ENCODE measurements at places on chromosomes 3 and 15.
A peak's percentile ranks its signal among the peaks of the same experiment; 100 is the strongest.

- DNase-seq: no peak
Measured at GRCh38 chr3:143291836-143292447, 172.4 kb downstream of the CHST2 start.

DNA sequence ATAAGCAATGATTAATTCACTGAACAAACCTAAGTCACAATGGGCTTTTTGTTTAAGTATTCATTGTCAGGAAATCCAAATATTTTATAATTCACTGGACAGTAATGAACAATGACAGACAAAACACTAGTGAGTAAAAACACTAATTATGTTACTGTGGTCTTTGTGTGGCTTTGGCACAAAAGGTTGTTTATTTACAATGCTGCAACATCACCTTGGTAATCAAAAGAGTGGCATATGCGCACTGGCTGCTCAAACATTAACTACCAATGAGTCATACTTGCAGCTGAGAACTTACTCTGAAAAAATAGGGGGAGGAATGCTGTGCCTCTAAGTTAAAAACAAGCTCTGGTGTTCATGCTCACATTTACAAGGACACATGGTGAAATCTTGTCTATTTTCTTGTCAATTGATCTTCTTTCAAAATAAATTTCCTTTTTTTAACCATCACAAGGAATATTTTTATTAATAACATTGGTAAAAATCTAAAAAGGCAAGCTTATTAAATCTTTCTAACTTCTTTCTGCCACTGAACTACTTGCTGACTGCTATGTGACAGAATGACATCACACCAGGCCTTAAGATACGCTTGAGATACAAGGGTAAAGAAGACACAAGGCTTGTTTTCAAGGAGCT is 85.2 kb upstream of the PPIB start:
- no peak for DNase-seq

DNA sequence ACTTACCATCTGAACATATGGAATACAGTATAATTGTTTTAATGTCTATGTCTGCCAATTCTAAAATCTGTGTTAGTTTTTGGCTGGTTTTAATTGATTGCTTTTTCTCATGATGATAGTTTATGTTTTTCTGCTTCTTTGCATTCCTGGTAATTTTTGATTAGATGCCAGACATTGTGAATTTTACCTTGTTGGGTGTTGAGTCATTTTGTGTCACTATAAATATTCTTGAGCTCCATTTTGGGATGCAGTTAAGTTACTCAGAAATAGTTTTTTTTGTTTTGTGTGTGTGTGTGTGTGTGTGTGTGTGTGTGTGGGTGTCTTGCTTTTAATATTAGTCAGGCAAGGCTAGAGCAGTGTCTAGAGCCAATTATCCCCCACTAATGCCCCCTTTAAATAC is 818.8 kb upstream of the NR2F2 start:
- no peak for DNase-seq

DNA sequence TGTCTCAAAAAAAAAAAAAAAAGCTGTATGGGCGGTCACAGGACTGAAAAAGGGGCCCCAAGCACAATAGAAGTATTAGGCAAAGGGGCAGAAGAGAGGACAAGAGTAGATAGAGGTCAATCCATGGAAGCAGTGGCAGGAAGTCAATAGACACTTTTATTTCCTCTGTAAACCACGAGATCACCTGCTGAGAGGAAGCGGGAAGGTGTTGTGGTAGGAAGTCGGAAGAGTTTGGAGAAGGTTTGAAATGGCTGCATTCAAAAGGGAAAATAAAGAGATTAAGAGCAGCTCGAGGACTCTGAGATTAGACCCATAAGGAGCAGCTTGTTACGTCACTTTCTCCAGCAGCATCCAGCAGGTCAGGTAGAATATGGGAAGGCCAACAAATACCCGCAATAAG is 14.2 kb upstream of the ZNF148 start:
- DNase-seq: no peak

DNA sequence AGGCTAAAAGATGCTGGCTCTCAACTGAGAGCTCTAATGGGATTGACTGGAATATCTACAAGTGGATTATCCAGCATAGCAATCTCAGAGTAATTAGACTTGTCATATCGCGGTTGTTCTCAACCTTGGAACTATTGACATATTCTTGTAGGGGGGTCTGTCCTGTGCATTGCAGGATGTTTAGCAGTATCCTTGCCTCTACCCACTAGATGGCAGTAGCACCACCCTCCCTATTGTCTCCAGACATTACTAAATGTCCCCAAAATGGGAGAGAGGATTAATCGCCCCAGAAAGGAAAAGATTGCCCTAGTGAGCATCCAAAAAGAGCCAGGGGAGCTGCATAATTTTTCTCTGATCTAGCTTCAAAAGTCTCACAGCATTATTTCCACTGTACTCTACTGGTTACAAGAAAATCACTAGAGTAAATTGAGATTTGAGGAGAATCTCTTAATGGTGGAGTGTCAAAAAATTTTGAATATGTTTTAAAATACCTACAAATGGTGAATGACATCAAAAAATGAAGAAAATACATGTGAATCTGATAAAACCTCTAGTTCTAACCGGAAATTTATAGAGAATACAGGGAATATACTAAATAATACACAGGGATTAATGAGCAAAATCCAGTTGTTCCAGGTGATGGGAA is 388.2 kb upstream of the AGTR1 start:
- no peak for DNase-seq

- DNase-seq: no peak
Measured at GRCh38 chr3:110791995-110792686, 279.5 kb upstream of the NECTIN3 start.

DNA sequence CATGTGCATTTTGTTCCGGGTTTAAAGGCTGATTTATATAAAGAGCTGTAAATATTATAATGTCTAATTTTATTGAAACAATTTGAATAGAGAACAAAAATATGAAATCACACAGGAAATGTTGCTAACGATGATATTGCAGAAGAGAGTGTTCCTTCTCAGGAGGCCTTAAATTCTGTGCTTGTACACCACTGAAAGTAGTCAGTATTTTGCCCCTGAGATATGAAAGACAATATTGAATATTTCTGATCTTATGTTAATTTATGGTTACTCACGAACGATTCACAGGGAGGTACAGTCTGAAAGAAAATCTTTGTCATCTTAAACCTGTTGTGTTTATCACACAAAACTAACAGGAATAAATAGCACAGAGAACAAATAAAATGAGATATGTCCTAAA is 213.2 kb upstream of the PLSCR5 start:
- DNase-seq: no peak

- DNase-seq: peak; percentile 10
Measured at GRCh38 chr3:183188895-183189462, 26.4 kb upstream of the LAMP3 start.

DNA sequence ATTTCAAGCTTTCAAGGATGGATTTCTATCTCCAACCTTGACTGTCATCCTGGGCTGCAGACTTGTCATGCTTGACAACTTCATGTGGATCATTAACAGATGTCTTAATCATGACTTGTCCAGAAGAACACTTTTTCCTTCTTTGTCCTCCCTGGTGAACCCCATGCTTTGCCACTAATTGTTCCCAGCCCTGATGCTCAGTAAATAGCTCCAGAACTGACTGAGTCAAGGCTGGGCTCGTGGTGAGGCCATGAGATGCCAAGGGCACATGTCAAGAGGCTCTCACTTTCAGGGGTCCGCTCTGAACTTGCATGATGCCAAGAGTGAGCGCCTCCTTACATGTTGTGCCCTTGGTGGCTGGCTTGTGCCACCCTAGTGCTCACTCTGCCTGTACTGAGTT is 48.9 kb upstream of the KY start:
- no peak for DNase-seq

DNA sequence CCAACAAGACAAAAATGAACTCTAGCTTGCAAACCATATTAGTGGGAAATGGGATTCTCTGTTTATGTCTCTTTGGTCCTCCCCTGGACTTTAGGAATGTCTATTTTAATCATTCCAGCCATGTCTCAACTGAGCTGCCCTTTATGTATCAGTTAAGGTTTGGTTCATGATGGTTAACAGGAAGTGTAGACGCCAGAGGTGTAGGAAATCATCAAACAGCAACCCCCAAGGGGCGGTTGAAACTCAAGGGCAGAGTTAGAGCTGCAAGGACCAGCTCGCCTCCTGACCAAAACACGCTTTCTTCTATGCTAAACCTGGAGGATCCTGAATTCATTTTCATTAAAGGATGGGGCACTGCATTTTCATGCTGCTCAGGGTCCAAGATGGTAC is 53.7 kb upstream of the HEG1 start:
- DNase-seq: no peak

GRCh38 chr3:111352585-111352984 is 189.4 kb upstream of the CD96 start:
- no peak for DNase-seq

DNA sequence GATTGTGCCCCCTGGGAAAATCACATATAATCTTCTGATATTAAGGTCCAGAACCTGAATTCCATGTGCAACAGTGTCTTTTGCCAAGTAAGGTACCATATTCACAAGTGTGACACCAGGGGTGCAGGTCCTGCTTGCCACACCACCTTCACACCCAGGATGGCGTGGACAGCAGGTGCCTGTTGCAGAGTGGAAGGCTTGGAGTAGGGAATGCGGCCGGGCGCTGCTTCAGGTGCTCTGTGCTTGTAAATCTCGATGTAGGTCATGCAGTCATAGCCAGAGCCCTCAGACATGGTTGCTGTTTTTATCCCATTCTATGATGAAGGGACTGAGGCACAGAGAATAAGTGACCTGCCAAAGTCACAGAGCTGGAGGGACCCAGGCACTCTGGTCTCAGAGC is 34.5 kb upstream of the GABRG3 start:
- no peak for DNase-seq

- DNase-seq: no peak
Measured at GRCh38 chr3:36813305-36813704, 49.0 kb upstream of the DCLK3 start.

DNA sequence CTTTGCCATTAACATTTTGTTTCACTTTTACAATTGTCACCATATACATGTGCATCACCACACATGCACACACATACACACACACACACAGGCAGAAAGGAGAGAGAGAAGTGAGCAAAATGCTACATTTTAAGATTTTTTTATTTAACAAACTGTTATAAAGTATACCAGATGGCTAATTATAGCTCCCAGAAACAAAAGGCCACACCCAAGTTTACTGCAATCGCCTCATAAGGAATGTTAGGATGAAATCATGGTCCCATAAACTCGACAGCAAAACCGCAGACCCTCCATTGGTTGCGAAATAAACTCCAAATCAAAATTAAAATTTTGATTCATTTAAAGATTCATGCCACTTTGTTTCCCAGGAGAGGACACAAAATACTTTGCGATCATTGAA is 16.1 kb upstream of the C15orf61 start:
- no peak for DNase-seq

DNA sequence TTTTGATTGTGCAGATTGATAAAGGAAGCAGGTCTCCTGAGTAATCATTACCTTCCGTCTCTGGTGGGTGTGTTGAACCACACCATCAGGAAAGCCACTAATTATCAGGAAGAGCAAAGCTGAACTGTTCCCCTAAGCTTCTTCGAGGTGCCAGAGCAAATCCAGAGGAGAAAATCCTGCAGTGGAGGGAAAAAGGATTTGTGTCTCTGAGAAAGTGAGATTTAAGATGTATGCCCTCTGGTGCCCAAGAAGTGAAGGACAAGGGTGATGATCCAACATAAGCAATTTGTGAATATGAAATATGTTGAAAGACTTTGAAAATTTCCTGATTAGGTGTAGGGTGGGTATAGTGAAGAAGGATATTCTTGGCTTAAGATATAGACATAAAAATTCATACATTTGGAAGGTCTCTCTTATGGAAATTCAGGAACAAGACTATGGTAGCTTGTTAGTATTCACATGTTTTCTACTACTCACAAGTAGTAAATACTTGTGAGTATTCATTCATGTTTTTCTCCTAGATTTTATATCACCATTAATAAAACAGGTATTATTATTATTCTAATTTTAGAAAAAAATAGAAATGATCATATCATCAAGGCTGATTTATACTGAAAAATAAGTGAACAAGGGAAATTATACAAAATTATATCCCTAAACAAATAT is 34.8 kb downstream of the COMMD2 start:
- DNase-seq: no peak

GRCh38 chr3:123523023-123523412 is 61.8 kb downstream of the HACD2 start:
- no peak for DNase-seq

- DNase-seq: no peak
Measured at GRCh38 chr3:136714020-136714419, 38.2 kb downstream of the STAG1 start.

DNA sequence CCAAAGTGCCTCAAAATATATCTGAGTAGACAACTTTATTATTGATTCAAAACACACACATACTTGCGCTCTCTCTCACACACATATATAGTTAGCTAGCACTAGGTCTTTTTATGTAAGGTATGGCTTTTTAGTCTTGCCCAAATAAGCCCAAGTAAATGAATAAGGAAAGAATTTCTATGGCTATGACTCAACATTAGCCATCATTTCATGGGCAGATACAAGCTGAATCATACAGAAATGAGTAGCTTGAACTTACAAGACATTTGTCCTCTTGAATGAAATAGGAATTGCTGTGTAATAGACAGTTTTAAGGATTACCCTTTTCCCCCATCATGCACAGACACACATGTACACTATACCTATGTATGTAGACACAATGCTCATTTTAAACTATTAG is 4.9 kb downstream of the CADPS start:
- DNase-seq: no peak

GRCh38 chr3:143830786-143831185 is 17.5 kb downstream of the SLC9A9 start:
- no peak for DNase-seq

DNA sequence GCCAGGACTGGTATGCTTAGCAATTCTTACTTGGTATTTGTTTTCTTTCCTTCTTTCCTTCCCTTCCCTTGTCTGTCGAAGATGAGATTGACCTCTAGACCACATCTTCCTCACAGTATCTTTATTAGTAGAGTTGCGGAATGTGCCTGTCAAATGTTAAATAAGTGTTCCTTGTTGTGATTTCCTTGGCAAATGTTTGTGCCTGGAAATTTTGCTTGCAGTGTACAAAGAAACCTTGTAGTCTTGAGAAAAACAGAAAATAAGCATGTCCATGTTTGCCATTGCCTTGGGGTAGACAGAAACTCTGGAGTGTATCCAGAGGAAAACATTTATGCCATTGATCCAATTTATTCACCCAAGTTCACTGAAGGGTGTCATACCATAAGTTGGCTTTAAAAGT is 79.5 kb upstream of the ZNF385D start:
- no peak for DNase-seq

GRCh38 chr15:99090011-99090699 is 14.7 kb upstream of the SYNM start:
- no peak for DNase-seq

DNA sequence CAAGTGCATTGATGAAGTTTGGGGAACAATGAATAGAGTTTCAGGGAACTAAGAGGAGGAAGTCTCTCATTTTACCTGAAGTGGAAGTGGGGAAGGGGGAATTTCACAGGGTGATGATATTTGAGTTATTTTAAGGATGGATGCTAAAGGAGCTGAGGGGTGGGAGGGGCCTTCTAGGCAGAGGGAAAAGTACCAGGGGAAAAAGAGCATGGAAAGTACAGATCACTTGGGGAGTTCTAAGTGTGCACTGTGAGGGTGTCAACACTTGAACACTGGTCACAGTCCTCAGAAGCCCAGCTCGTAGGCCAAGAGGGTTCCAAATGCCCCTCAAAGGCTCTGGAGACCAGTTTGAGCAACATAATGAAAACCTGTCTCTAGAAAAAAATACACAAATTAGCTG is 18.2 kb downstream of the LAMP3 start:
- DNase-seq: no peak

Measured in activated CD8-positive, alpha-beta memory T cell treated with anti-CD3 and anti-CD28 coated beads for 1 hour (primary cell).